ENCODE measurements at places on chromosomes 4 and X.

- DNase-seq, result no peak
Observed at GRCh38 chr4:98939438-98939837, 10.5 kb upstream of the EIF4E start.

DNA sequence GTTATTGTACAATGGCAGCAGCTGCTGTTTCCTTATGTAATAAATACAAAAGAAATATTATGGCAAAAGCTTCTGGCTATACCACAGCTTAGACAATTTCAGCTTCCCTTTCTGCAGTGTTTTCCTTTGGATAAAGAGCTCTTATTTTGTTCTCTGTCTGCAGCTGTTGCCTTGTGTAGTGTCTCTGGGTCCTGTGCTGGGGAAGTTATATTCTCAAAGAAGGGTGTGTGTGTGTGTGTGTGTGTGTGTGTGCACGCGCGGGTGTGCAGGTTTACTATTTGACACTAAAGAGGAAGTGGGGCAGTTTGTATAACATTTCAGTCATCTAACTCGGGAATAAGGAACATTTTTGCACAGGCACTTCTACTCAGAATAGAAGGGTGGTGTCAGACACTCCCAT lies 83.6 kb downstream of the REPS2 start:
- no peak for DNase-seq

DNA sequence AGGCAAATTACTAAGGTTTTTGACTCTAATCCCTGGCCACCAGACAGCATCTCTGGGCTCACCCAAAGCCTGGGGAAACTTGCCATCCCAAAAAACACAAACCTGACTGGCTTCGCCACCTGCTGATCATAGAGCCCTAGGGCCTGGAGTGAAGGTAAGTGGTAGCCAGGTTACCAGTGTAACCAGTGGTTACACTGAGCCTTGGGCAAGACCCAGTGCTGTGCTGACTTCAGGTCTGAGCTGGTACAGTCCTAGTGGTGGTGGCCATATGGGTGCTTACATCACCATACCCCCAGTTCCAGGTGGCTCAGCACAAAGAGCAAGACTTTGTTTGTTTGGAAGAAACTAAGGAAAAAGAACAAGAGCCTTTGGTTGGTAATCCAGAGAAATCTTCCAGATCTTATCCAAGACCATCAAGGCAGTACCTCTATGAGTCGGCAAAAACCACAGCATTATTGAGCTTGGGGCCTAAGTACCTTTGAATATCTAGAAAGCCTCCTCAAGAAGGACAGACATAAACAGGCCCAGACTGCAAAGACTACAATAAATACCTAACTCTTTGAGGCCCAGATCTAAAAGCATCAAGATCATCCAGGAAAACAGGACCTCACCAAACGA lies 13.7 kb downstream of the MED14 start:
- DNase-seq, result no peak

- DNase-seq, result no peak
Observed at GRCh38 chrX:100076031-100076430, 334.0 kb downstream of the PCDH19 start.

GRCh38 chr4:19531906-19532848 lies 719.5 kb upstream of the SLIT2 start:
- DNase-seq, result no peak

GRCh38 chr4:23887989-23888388 lies 1.9 kb downstream of the PPARGC1A start:
- no peak for DNase-seq

- DNase-seq, result no peak
Observed at GRCh38 chr4:42404001-42404400, 6.7 kb downstream of the SHISA3 start.

GRCh38 chr4:126552321-126552720 lies 1080.4 kb upstream of the INTU start:
- DNase-seq, result no peak

DNA sequence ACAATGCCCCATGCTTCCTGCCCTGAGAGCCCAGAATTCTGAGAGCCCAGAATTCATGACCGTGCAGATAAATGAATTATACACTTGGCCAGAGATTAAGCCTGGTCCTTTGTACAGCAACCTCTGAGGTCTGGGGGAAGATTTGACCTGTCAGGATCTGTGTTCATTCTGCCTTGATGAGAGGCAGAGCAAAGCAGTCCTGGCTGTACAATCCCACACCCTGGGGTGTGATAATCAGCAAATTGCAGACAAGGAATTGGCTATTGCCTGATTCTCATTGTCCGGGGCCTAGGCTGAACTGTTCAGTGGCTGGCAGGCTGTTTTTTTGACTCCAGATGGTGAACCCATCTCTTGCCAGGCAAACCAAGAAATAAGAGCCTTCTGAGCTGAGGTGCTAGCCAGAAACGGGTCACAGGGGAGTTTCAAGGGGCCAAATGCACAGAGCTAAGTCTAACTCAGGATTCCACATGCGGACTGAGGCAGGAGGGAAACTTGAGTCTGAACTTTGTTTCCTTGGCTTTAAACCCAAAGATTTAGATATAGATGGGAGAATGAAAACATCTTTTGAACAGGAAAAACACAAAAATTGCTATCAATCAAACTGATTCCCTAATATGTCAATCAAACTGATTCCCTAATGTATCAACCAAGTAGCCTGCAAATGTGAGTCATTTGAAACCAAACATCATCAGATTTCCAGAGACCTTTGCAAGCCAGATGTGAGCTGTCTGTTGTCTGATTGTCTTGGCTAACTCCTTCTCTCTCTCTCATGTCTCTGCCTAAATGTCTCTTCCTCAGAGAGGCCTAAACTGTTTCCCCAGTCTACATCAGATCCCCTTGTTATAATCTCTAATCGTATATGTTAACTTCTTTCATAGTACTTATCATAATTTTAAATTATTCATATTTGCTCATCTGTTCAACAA lies 159.3 kb downstream of the ATG4A start:
- no peak for DNase-seq

GRCh38 chrX:40072246-40072645 lies 25.5 kb downstream of the BCOR start:
- no peak for DNase-seq

GRCh38 chrX:132916349-132916748 lies 42.1 kb downstream of the HS6ST2 start:
- no peak for DNase-seq

DNA sequence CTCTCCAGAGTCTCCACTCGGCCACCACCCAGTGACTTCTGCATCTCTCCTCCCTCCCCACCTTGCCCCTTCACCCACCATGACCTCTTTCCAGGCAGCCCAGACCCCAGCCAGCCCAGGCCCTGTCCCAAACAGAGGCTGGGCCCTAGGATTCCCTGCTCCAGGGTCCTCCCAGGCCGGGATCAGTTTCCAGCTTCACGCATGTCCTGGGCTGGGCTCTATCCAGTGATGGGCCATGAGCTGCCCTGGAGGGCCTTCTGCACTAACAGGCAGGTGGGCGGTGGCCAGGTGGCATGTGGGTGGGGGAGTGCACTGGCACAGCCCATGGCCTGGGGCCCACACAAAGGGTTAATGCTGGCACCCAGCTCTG lies 20.4 kb upstream of the ADD1 start:
- no peak for DNase-seq

DNA sequence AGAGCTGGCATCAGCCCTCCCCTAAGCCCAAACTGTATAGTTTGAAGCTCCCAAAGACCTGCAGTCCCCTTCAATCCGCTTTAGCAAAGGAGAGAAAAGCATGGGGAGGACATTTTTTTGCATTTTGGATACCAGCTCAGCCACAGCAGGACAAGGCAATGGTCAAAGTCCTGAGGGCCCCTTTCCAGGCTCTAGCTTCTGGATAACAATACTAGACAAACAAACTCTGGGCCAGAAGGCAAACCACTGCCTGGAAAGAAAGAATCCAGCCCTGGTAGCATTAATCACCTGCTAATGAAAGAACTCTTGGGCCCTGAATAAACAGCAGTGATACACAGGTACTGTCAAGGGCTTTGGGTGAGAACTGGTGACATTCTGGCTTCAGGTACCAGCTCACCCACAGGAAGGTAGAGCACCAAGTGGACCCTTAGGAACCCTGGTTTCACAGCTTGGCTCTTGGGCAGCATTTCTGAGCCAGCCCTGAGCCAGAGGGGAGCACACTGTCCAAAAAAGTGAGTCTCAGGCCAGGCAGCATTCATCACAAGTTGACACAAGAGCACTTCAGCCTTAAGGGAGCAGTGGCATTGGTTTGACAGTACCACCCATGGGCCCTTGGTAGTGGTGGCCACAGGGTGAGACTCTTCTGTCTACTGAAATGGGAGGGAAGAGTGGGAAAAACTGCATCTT lies 62.5 kb downstream of the SPIN3 start:
- DNase-seq, result no peak

DNA sequence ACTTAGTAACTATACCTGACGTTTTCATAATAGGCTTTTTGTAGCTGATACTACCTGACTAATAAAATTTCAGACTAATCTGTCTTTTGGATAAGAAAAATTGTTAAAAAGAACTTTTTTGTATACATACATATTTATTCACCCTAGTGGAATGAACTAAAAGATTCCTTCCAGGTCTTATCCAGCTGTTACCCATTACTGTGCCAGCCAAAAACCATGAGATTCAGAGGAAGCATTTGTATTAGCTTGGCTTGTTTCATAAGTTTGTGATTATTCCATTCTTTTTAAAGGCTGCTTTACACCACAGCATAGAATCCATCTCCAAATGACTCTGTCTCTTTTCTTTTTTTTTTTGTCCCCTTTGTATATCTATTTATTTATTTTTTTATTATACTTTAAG lies 149.4 kb downstream of the FAT4 start:
- no peak for DNase-seq

DNA sequence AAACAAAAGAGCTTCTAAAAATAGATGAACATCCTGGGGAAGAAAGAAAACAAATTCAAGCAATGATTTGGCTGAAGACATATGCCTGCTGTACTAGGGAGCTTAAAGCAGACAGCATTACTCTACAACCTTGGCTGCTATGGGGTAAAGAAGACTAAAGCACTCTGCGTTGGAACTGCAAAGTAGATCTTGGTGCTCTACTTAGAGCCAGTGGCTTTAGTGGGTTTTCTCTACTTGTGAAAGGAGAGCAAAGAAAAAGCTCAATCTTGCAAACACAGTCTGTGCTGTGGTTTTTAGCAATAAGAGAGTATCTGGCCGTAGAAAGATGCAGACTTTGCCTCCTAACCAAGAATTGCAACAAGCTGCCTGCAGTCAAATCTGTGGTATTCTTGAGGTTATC lies 334.7 kb upstream of the NDST3 start:
- DNase-seq, result no peak

DNA sequence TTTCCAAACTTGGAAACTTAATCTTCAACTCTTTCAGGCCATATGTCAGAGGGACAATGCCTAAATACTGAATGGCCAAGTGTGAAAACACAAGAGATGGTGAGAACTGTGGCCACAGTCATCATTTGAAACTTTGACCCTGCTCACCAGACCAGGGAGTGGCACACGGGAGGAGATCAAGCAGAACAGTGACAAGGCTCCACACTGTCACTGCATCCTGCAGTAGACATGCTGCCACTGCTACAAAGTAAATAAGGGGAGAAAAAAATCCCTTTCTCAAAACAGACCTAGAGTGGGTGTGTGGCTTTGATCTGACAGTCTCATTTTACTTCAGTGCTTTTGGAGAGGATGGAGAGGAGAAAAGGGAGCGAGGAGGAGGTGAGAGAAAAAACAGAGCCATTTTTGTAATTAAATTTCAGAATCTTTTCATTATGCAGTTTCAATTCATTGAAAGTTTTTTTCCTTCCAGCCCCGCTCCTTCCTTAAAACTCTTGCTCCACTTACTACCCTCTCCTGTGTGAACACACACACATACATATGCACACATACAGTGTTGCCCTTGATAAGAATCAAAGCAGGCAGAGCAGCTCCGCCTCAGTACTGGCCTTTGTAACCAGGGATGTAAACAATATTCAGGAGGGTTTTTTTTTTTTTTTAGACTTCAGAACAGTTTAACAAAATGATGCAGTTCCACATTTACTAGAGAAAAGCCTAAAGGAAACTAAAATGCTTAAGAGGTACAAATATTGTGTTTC lies 34.4 kb downstream of the NEXMIF start:
- no peak for DNase-seq

DNA sequence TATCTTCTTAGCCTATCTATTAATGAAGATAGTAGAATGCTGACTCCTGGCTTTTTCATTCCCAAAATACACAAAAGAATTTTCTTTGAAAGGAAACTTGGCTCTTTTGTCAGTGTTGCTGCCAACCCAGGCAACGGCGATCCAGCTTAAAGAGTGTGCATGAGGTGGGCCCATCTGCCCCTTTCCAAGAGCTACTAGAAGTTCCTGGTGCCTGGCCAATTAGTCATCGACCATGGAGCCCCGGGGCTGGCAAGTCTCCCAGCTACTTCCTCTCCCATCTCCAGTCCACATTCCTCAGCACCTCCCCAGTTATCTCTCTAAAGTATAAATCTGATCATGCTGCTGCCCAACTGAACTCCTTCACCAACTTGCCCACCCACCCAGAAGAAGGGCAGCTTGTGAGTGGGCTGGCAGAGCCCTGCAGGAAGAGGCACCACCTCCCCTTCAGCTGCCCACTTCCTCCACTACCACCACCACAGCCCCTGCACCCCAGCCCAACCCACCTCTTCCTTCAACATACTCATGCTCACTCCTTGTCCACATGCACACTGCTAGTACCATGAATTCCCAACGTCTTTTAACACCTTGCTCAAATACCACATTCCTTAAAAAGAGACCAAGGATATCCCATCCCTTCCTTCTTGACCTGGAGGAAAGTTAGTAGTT lies 158.2 kb upstream of the MAP3K15 start:
- DNase-seq, result no peak

- no peak for DNase-seq
Observed at GRCh38 chr4:52713456-52713937, 37.7 kb downstream of the ERVMER34-1 start.

GRCh38 chrX:129686422-129686948 lies 31.7 kb upstream of the APLN start:
- no peak for DNase-seq

DNA sequence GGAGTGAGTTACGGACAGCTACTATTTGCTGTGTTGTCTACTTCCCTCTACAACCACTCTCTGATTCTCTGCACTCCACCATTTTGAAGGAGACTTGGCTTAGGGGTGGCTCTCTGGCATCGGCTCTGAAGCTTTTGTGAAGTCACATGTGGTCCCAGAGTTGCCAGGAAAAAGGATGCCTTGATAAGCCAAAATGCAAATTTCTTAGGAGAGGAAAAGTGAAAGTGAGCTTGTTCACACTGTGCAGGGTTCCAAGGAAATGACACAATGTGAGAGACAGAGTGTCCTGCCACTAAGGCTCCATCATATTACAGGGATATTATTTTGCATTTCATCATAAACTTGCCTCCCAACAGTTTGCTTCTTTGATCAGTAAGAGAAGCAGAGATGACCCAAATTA lies 7.2 kb downstream of the PHOX2B start:
- DNase-seq, result no peak

DNA sequence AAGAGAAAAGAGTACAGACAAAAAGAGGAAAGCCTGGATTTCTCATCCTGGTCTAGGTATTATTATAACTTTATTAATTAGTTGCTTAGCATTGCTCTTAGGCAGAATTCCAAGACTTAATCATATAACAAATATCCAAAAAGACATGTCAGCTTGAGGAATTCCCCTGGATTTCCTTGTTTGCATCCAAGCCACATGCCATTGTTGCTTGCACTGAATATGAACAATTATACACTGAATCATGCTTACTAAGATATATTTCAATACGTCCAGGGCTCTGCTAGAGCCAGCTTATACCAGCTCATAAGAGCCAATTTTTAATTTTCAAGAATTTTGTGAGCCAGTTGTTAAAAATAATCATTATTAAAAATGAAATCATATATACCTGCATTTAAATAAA lies 5.5 kb upstream of the TLR10 start:
- DNase-seq, result no peak

GRCh38 chr4:88938138-88938537 lies 118.8 kb downstream of the FAM13A start:
- no peak for DNase-seq

GRCh38 chrX:50813843-50814661 lies at the start of gene SHROOM4:
TSS of gene SHROOM4 (minus strand) at chrX:50814194. CDS start at chrX:50814018, 176 bp downstream.
- DNase-seq, result no peak
